Stimulated activated CD4-positive, alpha-beta T cell treated with anti-CD3 and anti-CD28 coated beads, Interleukin-12 subunit alpha, Interleukin-12 subunit beta, amount 100 ng/mL, for 24 hours (primary cell): ENCODE measurements at places on chromosomes 16 and 17.

- peak; percentile 11 for DNase-seq
Measured at GRCh38 chr16:50121721-50122445, 31.2 kb upstream of the TENT4B start.

- DNase-seq: no peak
Measured at GRCh38 chr17:35906191-35906925, 24.2 kb downstream of the RDM1 start.

- no peak for DNase-seq
Measured at GRCh38 chr16:3846595-3847091, 33.9 kb downstream of the CREBBP start.

DNA sequence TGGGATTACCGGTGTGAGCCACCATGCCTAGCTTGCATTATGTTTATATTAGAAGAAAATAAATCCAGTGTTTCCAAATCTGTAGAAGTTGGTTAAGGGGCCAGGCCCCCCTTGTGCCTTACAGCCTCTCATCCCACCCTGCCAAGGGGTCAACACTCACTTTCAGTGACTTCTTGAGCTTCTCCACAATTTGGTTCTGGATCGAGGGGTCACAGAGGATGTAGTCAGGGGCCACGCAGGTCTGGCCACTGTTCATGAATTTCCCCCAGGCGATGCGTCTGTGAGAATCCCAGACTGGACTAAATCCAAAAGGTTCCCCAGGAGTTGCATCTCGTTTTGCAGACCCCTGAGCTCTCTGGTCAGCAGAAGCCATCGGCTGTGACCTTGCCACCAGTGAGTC lies 7.2 kb downstream of the ALDH3A1 start:
- DNase-seq: no peak

- DNase-seq: no peak
Measured at GRCh38 chr17:1040216-1040600, 43.3 kb downstream of the TIMM22 start.

- no peak for DNase-seq
Measured at GRCh38 chr17:10516065-10516464, 2.3 kb downstream of the MYH1 start.

- no peak for DNase-seq
Measured at GRCh38 chr16:27436921-27437650, 35.1 kb downstream of the IL21R start.

GRCh38 chr16:27439271-27440018 lies 37.5 kb downstream of the IL21R start:
- DNase-seq: no peak
